Fibroblast of villous mesenchyme (primary cell): ENCODE measurements at places on chromosomes 2 and 18. TPM values are rescaled to one million over a fixed set of nuclear protein-coding genes. Genes with fewer than 3 reads are reported as not detected.

GRCh38 chr2:62785810-62786597 is 80.5 kb downstream of the EHBP1 start:
- peak; percentile 64 for DNase-seq

DNA sequence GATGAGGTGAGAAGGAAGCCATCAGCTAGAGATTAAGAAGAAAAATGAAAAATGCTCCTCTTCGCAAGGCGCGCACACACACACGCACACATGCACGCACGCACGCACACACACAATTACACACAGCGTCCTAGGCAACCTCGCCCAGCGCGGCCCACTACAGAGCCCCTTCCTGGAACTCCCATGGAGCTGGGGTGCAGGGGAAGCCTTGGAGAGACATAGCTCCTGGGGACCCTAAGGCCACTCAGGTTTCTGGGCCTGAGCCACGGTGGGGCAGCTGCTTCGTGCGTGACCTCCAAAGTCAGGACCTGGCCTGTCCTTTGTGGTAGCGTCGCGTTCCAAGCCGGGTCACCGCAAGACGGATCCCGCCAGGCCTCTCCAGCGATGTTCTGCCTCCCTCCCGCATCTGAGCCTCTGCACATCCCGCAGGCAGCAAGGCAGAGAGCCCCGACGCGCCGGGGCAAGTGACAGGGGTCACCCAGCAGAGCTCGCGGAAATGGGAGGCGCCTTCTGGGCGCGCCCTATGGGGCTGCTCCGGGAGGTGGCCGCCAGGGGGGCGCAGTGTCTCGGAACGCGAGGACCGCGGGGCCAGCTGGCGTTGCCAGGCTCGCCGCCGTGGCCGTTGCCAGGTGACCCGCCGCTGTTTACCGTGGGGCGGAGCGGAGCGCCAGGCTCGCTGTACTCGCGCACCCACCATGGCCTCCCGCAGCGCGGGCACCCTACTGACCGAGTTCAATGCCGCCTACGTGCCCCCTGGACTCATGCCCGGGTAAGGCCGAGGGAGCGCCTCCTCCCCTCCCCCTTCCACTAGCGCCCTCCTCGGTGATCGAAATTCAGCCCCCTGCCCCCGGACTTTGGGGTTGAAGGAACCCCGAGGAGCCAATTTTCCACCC is 79.0 kb downstream of the CIB4 start:
- DNase-seq, result no peak

- DNase-seq, result no peak
Observed at GRCh38 chr2:62281663-62282062, 85.7 kb downstream of the B3GNT2 start.

DNA sequence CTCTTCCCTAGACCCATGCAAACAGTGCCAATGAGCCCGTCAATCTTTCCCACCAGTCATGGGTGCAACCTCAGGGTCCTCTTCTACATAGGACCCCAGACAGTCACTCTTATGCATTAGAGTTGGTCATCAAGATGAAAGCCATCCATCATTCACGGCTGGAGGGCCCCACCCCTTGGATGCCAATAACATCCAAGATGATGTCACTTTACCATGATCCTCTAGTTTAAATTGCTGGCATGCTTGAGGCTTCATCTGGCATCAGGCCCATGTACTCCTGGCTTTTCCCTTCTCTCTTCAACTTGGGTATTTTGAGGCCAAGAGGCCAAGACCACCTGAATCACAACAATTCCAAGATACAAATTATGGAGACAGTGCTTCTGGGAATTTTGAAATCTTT is 91.1 kb upstream of the MAPK4 start:
- DNase-seq, result no peak

DNA sequence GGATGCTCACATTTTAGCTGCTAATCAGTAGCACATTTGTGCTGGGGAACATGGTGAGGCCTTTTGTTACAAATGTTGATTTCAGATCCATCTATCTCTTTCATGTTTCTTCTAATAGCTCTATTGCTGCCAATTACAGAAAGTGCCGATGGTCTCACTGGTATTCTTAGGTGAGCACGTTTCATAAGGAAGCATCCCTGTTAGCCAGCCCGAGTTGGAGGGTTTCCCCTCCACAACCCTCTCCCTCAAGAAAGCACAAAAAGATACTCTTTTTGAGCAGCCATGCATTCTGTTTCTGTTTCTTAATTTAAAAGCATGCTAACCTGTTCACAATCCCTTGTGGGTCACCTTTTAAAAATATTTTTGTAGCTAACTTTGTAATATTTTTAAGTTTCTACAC is 30.8 kb upstream of the ST8SIA5 start:
- DNase-seq, result no peak

- DNase-seq, result no peak
Observed at GRCh38 chr2:205772983-205773382, 90.7 kb downstream of the NRP2 start.

DNA sequence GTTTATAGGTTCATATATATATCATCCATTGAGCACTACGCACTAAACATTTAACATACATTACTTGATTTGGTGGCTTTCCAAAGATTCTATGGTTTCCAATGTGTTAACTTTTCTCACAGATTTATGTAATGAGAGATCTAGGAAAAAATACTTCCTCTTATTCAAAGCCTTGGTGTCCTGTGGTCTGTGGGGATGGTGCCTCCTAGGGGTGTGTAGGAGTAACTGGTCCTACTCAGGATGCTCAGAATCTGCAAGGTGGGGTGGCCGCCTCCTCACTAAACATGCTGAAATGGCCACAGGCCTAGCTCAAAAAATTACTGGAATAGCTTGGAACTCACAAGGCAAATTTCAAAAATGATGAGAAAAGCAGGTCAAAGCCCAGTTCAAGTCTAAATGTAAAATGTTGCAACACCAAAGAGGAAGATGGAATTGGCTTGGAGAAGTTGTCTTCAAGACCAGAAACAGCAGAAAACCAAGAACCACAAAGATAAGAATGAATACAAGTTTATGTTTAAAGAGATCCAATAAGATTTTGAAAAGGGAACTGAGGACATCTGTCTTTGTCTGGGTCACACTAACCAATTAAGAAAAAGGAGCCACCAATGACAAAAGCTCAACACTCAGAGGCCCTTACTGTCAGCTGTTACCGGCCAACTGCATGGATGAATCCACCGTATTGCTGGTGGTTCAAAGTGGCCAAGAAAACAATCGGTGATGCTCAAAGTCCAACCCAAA is 11.5 kb downstream of the GPR55 start:
- peak; percentile 28 for DNase-seq

DNA sequence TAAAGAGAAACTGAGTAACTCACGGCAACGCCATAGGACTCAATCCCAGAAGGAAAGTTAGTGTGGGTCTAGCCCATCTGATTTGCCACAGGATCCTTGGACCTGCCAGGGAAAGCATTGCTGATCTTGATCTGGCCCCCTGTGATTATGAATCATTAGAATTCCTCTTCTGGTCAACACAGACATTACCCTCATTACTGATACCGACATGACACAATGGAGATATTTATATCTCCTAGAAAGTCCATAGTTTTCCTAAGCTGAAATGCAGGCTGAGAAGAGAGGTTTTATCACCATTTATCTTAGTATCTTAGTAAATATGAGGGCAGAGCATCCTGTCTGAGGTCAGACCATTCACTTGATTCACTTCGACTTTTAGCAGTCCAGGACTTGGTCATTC is 75.5 kb upstream of the CCDC68 start:
- DNase-seq, result no peak

- DNase-seq, result no peak
Observed at GRCh38 chr2:209523041-209523740, 99.3 kb downstream of the MAP2 start.

DNA sequence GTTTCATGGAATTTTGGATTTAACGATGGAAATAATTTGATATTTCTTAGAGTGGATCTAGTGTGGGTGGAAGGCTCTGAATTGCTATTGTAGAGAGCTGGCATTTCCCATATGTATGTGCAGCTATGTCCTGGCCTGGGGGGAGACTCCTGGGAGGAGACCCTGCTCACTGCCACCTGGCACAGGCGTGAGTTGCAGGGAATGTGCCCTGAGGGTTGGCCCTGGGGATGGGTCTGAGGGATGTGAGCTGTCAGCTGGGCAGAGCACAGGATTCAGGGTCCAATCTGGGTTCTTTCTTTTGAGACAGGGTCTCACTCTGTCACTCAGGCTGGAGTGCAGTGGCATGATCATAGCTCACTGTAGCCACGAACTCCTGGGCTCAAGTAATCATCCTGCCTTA is 120.2 kb downstream of the CLIP4 start:
- DNase-seq, result no peak

DNA sequence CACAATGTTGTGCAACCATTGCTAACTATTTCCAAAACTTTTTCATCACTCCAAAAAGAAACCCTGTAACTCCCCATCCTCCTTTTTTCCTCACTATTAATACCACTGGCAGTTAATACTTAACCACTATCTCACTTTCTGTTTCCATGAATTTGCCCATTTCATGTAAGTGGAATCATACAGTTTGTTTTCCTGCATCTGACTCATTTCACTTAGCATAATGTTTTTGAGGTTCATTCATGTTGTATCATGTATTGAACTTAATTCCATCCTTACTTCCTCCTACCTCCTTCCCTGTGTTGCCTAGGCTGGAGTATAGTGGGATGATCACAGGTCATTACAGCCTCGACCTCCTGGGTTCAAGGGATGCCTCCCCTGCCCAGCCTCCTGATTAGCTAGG is 68.3 kb downstream of the FAM117B start:
- peak; percentile 46 for DNase-seq

DNA sequence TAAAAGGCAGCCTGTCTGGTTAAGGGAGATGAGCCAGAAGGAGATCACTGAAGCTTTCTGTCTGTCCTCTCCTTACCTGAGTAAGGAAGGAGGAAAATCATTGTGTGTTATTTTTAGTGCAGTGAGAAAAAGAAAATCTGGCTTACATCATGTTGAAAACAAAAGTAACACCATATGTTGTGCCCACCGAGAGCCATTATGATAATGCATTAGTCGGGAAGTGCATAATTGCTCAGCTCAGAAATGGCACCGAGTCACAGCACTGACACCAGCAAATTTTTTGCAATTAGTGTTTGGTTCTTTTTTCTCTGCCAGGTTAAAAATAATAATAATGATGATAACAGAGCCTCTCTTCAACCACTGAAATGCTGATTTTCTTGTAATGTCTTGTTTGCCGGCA is 46.6 kb downstream of the HNMT start:
- no peak for DNase-seq

- DNase-seq, result no peak
Observed at GRCh38 chr2:241195506-241196130, 7.1 kb downstream of the ANO7 start.

DNA sequence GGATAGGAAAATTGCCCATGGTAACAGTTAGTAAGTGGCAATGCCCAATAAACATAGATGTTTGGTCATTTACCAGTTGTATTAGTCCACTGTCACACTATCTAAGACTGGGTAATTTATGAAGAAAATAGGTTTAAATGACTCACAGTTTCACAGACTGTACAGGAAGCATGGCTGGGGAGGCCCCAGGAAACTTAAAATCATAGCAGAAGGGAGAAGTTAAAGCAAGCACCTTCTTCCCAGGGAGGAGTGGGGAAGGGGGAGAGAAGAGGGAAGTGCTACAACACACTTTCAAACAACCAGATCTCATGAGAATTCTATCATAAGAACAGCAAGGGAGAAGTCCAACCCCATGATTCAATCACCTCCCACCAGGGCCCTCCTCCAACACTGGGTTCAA is 23.4 kb downstream of the NR4A2 start:
- no peak for DNase-seq

GRCh38 chr2:11537951-11538350 is 4.1 kb downstream of the GREB1 start:
- DNase-seq, result no peak

- no peak for DNase-seq
Observed at GRCh38 chr18:12155996-12156395, 62.4 kb downstream of the ANKRD62 start.

GRCh38 chr2:126748188-126748760 is 92.3 kb downstream of the GYPC start:
- DNase-seq, result no peak

GRCh38 chr2:204293884-204294747 is 251.2 kb upstream of the PARD3B start:
- no peak for DNase-seq

GRCh38 chr2:235161565-235161964 is 209.7 kb downstream of the SH3BP4 start:
- DNase-seq, result no peak

- DNase-seq, result no peak
Observed at GRCh38 chr2:108910011-108910431, 79.0 kb downstream of the EDAR start.

DNA sequence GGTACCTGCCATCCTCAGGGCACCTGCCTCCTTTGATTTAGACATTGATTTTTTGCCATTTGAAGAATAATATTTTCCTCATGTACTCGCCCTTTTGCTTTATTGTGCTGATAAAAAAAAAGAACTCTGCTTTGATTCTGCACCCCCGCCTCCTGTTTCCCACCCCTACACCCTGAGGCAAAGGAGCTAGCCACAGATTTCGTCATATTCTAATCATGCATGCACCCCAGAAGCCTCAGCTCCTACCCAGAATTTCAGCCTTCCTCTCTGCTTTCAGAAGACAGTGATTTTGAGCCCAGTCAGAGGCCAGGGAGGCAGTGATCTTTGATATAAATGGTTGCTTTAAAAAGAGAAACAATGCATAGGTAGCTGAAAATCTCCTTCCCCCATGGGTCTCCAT is 329.0 kb downstream of the PTPRM start:
- DNase-seq, result no peak

- DNase-seq, result no peak
Observed at GRCh38 chr18:40414155-40414754, 1540.8 kb upstream of the PIK3C3 start.

GRCh38 chr18:3321133-3321812 is 59.3 kb downstream of the MYL12B start:
- DNase-seq, result peak; percentile 88

DNA sequence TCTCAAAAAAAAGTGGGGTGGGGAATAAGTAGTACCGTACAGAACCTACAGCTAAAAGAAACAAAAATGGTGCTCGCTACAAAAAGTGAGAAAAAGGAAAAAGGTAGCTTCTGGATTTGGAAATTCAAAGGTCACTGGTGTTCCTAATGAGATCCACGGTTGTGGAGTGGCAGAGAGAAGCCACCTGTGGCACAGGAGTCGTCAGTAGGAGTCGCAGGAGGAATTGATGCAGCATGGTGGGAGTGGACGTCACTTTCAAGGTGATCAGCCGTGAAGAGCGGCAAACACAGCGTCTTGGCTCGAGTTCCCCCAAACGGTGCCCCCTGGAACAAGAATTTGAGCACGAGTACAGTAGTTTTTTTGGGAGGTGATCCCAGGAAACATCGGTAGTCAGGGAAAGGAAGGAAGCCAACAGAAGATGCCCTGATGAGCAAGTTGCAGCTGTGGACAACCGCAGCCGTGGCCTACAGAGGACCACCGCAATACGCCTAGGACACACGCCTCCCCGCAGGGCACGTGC is 1.4 kb upstream of the TTL start:
- DNase-seq, result no peak

Gene UGT1A5
- total RNA-seq, result not detected in 2 replicates

Gene RFX8
- total RNA-seq, result 0.97 and 1.7 TPM in 2 replicates

Gene HOXD10
- 39.9 and 58.7 TPM in 2 replicates for total RNA-seq

Gene COL6A3
- 1,329 and 1,968 TPM in 2 replicates for total RNA-seq

Gene LIMS4
- total RNA-seq, result 27.2 and 37.7 TPM in 2 replicates

Gene ZBTB7C
- total RNA-seq, result not detected in 2 replicates

Gene C2orf78
- total RNA-seq, result not detected in 2 replicates

Gene DNER
- 0.32 and 0.86 TPM in 2 replicates for total RNA-seq

Gene FIGN
- total RNA-seq, result 1.6 and 3.5 TPM in 2 replicates

Gene CYP27C1
- total RNA-seq, result under 0.01 TPM in 2 replicates
